ENCODE measurements at places on chromosomes 6 and 20.
A peak's percentile ranks its signal among the peaks of the same experiment; 100 is the strongest.

GRCh38 chr6:53492860-53493634 is 51.9 kb downstream of the GCLC start:
- peaks cover 4% of the 10 kb centered on the region for H3K36me3 ChIP-seq
- no peaks in the 10 kb centered on the region for H3K27me3 ChIP-seq
- H3K4me1 ChIP-seq = no peaks in the 10 kb centered on the region
- no peak overlapping the region for H3K4me3 ChIP-seq
- H3K27ac ChIP-seq = no peak overlapping the region

GRCh38 chr6:105966481-105966880 is 119.7 kb upstream of the PRDM1 start:
- H3K4me1 ChIP-seq = no peaks in the 10 kb centered on the region
- H3K27me3 ChIP-seq = no peaks in the 10 kb centered on the region
- H3K36me3 ChIP-seq = no peaks in the 10 kb centered on the region

DNA sequence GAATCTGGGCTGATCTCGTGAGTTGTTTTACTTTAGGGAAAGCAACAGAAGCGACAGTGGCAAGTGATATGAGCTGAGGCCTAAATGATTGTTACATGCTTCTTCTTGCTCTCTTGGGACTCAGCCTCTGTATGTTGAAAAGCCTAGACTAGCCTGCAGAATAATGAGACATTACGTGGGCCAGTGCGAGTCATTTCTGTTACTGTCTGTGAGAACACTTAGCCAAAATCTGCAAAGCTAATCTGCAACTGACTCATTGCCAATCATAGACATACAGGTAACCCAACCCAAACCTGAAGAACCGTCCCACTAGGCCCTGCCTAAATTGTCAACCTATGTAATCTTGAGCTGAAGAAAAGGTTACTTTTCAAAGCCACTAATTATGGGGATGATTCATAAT is 77.4 kb upstream of the F13A1 start:
- no peak overlapping the region for H3K27ac ChIP-seq
- no peak overlapping the region for H3K4me3 ChIP-seq
- no peak for DNase-seq
- no peaks in the 10 kb centered on the region for H3K36me3 ChIP-seq
- H3K4me1 ChIP-seq = peaks cover 14% of the 10 kb centered on the region

DNA sequence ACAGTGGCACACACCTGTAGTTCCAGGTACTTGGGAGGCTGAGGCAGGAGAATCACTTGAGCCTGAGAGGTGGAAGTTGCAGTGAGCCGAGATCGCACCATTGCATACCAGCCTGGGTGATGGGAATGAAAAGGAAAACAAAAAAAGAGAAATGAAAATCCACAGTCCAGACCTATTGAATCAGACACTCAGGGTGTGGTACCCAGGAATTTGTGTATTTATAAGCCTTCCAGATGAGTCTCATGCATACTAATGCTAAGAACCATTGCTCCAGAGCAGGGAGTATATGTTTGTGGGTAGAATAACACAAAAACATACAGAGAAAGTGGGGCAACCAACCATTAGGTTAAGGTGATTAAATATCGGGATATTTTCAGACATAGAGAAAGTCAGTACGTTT is 36.1 kb upstream of the PLCB4 start:
- DNase-seq = no peak
- no peaks in the 10 kb centered on the region for H3K36me3 ChIP-seq
- H3K27ac ChIP-seq = no peak overlapping the region
- no peaks in the 10 kb centered on the region for H3K4me1 ChIP-seq
- H3K27me3 ChIP-seq = no peaks in the 10 kb centered on the region
- no peak overlapping the region for H3K4me3 ChIP-seq

- no peak overlapping the region for H3K4me3 ChIP-seq
- H3K27ac ChIP-seq = no peak overlapping the region
- DNase-seq = no peak
- H3K36me3 ChIP-seq = no peaks in the 10 kb centered on the region
Observed at GRCh38 chr6:48996461-48997119, 466.5 kb downstream of the MMUT start.

GRCh38 chr20:5973971-5974370 is 23.5 kb downstream of the MCM8 start:
- no peaks in the 10 kb centered on the region for H3K4me1 ChIP-seq
- DNase-seq = no peak
- H3K4me3 ChIP-seq = no peak overlapping the region
- no peak overlapping the region for H3K27ac ChIP-seq

DNA sequence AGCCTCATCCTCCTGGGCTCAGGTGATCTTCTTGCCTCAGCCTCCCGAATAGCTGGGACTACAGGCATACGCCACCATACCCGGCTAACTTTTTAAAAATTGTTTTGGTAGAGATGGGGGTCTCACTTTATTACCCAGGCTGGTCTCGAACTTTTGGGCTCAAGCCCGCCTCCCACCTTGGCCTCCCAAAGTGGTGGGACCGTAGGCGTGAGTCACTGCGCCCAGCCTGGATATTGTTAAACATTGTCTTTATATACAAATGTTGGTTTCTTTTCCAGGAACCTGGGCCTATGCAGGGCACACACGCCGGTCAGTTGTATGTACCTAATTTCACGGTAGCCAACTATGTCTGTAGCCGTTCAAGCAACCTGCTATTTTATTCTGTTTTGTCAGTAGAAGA is 60.1 kb downstream of the SYNJ2 start:
- H3K4me3 ChIP-seq = no peak overlapping the region
- no peaks in the 10 kb centered on the region for H3K27me3 ChIP-seq
- no peaks in the 10 kb centered on the region for H3K36me3 ChIP-seq
- no peak for DNase-seq
- H3K27ac ChIP-seq = peak overlapping the region; percentile 78
- peaks cover 27% of the 10 kb centered on the region for H3K4me1 ChIP-seq

- no peaks in the 10 kb centered on the region for H3K36me3 ChIP-seq
- no peaks in the 10 kb centered on the region for H3K4me1 ChIP-seq
- H3K27me3 ChIP-seq = no peaks in the 10 kb centered on the region
- H3K27ac ChIP-seq = no peak overlapping the region
- DNase-seq = peak; percentile 8
Observed at GRCh38 chr20:64131406-64131805, 24.0 kb upstream of the NPBWR2 start.

GRCh38 chr6:38518511-38519304 is 121.0 kb downstream of the BTBD9 start:
- H3K27me3 ChIP-seq = no peaks in the 10 kb centered on the region
- H3K4me1 ChIP-seq = no peaks in the 10 kb centered on the region
- H3K4me3 ChIP-seq = no peak overlapping the region
- DNase-seq = no peak
- no peaks in the 10 kb centered on the region for H3K36me3 ChIP-seq

- H3K27ac ChIP-seq = no peak overlapping the region
- H3K4me3 ChIP-seq = no peak overlapping the region
- peaks cover 11% of the 10 kb centered on the region for H3K36me3 ChIP-seq
- H3K27me3 ChIP-seq = no peaks in the 10 kb centered on the region
- no peak for DNase-seq
Observed at GRCh38 chr20:5091902-5092301, 27.9 kb downstream of the PCNA start.

- H3K4me3 ChIP-seq = no peak overlapping the region
- H3K27me3 ChIP-seq = no peaks in the 10 kb centered on the region
- H3K36me3 ChIP-seq = no peaks in the 10 kb centered on the region
- DNase-seq = no peak
- H3K27ac ChIP-seq = no peak overlapping the region
Observed at GRCh38 chr20:2955257-2955970, 82.1 kb downstream of the PTPRA start.

GRCh38 chr6:132725947-132726607 is 12.2 kb upstream of the VNN1 start:
- H3K27ac ChIP-seq = no peak overlapping the region
- H3K4me3 ChIP-seq = no peak overlapping the region
- no peaks in the 10 kb centered on the region for H3K27me3 ChIP-seq
- H3K36me3 ChIP-seq = no peaks in the 10 kb centered on the region
- DNase-seq = no peak

GRCh38 chr20:44200371-44200770 is 10.2 kb downstream of the OSER1 start:
- H3K4me3 ChIP-seq = no peak overlapping the region
- no peak for DNase-seq
- H3K27me3 ChIP-seq = no peaks in the 10 kb centered on the region
- peaks cover 50% of the 10 kb centered on the region for H3K36me3 ChIP-seq

DNA sequence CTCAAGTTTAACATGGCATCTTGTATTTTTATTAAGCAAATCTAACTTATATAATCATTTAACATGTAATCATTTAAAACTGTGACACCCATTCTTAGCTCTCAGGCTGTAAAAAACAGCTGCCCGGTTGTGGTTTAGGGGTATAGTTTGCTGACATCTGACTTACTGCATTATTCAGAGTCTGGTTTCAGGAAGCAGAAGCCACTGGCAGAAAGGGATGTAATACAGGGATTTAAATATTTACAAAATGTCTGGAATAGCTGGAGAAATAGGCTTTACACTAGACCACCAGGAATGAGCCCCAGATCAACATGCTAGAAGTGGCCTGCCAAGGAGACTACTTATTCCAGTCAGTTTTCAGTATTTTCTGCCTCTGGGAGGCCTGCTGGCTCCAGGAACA is 421.1 kb downstream of the CD109 start:
- H3K4me1 ChIP-seq = no peaks in the 10 kb centered on the region
- no peak for DNase-seq
- no peaks in the 10 kb centered on the region for H3K27me3 ChIP-seq
- H3K4me3 ChIP-seq = no peak overlapping the region
- H3K36me3 ChIP-seq = no peaks in the 10 kb centered on the region

- H3K27ac ChIP-seq = peak overlapping the region; percentile 95
- H3K4me3 ChIP-seq = peak overlapping the region; percentile 1
- no peaks in the 10 kb centered on the region for H3K36me3 ChIP-seq
Observed at GRCh38 chr6:35363293-35363750, 21.0 kb downstream of the PPARD start.

DNA sequence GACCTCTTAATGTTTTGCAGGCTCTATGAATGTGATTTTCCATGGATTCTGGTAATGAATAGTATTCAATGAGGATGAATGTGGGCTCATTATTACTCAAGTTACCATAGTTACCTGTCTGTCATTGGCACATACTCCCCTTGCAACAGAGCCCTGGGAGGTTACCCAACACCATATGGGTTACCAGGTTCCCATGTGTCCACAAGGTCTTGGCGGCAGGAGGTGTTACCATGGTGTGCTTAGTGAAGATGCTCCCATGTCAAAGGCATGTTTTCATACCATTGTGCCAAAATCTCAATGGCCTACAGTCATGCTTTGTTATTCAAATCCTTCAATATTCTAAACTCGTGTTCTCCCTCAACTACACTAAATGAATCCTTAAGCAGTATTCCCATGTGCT is 232.5 kb downstream of the HDGFL1 start:
- no peaks in the 10 kb centered on the region for H3K36me3 ChIP-seq
- no peak for DNase-seq
- no peaks in the 10 kb centered on the region for H3K4me1 ChIP-seq
- no peak overlapping the region for H3K27ac ChIP-seq
- H3K4me3 ChIP-seq = no peak overlapping the region

Data from cardiac muscle cell (in vitro differentiated cells and primary cell).